Non-pigmented ciliary epithelial cell (primary cell): ENCODE measurements at places on chromosomes 1 and 21.
A peak's percentile ranks its signal among the peaks of the same experiment; 100 is the strongest.

GRCh38 chr1:33327587-33328325, 6.9 kb upstream of the A3GALT2 start:
- peak; percentile 97 for DNase-seq

DNA sequence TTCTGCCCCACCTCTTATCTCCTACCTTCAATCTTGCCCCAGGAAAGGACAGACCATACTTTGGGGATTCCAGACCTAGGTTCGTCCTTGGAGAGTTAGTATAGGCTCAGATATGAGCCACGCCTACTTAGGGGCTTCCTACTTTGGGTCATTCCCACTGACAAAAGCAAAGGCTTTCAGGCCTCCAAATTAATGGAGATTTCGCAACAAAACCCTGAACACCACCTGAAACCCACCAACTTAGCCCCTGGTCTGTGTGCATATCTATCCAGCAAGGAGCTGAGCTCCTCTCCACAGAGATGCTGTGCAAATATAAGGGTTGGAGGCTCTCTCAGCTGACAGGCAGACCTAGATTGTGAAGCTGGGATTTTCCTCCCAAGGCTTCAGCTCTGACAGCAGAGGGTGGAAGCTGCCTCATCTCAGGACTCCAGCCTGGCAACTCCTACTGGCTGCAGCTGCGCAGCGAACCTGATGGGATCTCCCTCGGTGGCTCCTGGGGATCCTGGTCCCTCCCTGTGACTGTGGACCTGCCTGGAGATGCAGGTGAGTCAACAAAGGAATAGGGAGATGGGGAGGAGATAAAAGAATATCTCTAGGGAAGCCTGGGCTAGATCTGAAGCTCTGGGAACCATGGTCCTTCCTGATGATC, 2.1 kb downstream of the MPL start:
- DNase-seq: no peak

GRCh38 chr1:78229344-78229743, 183.6 kb downstream of the GIPC2 start:
- peak; percentile 67 for DNase-seq

DNA sequence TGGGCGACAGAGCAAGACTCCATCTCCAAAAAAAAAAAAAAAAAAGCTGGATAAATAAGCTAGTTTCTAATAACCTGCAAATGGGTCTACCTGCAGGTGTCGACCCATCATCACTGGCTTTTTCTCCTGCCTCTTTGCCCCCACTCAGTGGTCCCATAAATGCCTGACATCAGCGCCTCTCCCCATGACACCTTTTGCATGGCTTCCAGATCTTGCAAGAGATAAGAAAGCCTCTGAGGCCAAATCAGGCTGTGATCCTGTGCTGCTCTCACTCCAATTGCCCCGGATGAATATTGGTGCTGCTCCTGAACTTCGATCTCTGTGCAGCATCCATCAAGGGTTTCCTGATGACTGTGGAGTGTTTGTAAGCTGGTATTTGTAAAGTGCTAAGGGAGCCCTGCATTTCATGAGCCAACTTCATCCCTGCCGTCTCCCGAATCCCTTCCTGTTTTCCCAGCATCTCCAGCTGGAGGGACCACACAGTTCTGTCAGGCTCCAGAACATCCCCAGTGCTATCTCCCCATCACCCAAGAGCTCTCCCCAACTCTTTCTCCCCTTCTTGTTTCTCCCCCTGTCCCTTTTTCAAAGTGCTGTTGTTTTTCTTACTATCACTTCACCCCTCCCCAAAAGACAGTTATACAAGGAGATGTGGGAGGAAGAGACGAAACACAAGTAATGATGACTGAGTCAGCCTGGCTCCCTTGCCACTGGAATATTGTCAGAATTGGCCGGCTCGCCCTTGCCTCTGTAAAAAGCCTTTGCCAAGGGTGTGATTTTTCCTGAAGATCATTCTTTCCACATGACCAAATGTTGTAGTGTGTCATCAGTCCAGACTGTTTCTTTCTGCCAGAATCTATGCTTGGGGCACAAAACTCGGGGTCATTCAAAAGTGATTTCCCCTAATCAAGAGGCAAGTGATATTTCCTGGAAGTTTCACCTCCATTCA, 2.8 kb upstream of the EFHD2 start:
- no peak for DNase-seq

DNA sequence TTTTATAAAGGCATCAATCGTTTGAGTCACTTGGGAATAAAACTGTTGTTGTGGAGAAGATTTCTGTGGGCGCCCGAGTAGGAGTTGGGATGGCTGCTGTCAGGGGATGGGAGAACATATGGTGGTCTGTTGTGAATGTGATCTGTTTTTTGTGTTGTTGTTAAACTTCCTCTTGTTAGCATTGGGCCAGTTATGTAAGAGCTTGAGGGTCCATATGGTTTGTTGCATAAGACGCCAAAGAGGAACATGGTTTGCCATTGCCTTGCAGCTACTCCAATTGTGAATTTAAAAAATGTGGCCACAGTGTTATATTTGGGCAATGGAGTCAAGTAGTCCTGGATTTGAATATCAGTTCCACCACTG, 136.1 kb upstream of the JUN start:
- DNase-seq: no peak
